DMS 273 treated with DMSO at 0.1 percent for 48 hours (cell line): ENCODE measurements at places on chromosomes 5 and 9.
A peak's percentile ranks its signal among the peaks of the same experiment; 100 is the strongest.

- DNase-seq = no peak
These were observed 17.3 kb downstream of the TTC33 start for GRCh38 chr5:40738502-40738901.

DNA sequence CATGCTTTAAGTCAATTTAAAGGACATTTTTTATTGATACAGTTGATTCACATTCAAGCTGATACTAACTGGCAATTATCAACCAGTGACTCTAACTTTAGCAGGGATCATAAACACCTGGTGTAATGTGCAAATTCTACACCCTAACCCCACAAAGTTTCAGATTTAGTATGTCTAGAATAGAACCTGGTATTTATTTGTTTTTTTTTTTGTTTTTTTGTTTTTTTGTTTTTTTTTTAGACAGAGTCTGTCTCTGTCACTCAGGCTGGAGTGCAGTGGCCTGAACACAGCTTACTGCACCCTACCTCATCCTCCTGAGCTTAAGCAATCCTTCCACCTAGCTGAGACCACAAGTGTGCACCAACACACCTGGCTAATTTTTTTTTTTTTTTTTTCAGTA is 311.2 kb upstream of the SEMA6A start:
- DNase-seq = no peak

- DNase-seq = no peak
These were observed 129.2 kb downstream of the MYO10 start for GRCh38 chr5:16806711-16807546.

DNA sequence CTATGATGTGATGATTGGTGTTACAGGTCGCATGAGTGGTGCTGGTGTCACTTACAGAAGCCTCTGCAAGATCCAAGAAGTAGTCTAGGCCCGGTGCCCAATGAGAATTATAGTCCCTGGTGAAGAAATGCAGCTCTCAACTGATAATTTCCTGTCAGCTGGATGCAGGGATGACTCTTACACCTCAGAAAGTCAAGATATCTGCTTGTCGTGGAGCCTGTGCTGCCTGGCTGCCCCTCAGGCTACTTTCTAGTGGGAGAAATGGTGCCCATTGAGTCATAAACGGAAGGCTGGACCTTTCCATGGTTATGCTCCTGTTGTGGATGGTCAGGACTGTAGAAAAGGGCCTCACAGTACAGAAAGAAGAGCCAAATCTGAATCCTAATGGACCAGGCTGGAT is 46.8 kb upstream of the NXNL2 start:
- no peak for DNase-seq

DNA sequence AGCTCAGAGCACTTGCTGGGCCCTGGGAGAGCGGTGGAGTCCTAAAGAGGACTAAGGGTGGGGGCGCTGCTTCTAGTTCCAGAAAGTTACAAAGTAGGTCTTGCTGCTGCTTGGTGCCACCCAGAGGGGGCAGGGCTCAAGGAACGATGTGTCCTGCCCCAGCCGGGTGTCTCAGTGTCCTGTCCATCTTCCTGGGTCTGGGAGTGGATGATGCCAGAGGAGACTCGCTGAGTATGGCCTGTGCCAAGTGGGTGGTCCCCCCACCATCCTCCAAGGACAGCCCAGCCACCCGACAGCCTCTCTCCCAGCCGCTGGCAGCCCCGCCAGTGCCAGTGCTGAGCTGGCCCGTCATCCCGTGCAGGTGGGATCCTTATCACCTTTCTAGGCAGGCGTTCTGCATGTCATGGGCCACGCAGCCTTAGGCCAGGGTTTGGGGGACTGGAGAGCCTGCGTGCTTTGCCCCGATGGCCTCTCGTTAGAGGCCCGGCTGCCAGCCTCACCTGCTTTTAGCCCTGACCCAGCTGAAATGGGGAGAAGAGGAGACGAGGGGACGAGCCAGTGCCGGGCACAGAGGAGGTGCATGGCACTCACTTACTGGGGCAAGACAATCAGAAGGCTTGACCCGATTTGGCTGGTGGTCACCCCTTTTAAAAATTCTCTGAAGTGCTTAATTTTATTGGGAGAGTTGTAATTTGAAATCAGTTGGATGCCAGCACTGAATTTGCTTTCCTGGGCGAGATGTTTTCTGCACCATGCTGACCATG is 5.6 kb downstream of the WNK2 start:
- DNase-seq = no peak

- no peak for DNase-seq
These were observed 212.2 kb downstream of the CHSY3 start for GRCh38 chr5:130116462-130116861.

DNA sequence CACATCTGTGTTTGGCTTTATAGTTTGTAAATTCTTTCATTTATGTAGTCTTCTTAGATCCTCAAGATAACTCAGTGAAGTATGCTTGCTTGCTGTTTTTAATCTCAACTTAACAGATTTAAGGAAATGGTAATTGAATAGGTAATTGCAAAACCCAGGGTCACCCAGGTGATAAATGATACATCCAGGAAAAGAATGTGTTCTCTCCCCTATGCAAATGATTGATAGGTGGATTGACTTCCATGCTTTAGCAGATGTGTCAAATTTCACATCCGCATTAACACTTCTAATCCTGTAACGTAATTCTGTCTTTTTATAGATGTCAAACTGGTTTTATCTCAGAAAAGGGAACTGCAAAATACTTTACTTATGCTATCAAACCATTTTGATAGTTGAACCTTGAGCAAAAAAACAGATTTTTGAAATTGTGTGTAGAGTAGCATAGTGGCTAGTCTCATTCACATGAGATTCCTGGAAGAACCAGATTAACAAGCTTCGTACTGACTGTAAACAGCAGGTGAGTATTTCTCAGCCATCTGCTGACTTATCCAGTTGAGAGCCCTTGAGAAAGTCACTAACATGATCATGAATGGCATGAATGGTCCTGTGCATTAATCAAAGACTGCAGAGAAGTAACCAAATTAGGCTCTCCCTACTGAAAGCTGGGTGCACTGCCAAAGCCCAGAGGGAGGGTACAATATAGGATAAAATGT is 86.7 kb upstream of the PAM start:
- peak; percentile 85 for DNase-seq

DNA sequence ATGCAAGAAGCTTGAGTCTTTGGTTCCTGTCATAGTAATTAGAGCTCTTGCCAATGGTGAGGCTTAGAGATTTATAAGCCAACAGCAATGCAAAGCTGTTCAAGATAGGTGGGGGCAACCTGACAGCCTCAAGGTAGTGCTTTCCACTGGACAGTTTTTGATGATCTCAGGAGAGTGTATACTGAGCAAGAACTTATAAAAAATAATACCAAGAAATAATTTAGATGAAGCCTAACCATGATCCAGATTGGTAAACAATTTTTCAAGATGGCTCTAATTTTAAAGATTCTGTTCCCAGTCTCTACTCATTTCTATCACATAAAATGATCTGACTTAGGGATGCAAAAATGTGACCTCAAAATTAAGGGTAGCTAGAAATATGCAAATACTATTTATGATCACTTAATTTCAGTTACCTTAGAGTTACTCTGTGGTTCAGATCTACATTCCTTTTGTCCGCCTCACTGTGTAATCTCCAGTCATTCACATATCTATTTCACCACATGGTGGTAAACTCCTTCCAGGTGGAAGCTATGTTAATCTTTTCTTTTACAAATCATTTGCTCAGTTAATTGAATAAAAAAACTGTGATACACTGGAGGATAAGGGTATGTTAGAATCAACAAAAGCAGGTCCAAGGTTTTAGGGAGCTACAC is 1228.0 kb upstream of the C9orf72 start:
- DNase-seq = no peak

- DNase-seq = no peak
These were observed 758.7 kb downstream of the CDH18 start for GRCh38 chr5:19229179-19229835.

DNA sequence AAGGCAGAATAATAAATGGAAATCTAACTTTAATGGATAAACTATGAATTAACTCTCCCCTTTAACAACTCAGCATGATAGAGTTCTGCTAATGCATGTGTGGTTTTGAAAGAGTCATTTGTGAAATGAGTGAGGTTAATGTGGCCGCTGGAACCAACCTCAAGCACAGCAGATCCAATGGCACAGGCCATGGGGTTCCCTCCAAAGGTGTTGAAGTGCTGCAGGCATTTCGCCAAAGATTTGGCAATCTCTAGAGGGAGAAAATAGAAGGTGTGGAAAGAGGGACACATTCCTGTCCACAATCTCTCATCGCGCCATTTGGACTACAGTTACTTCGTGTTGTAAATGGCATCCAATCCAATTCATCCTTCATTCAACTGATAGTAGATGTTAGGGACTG is 35.0 kb downstream of the AGXT2 start:
- no peak for DNase-seq

DNA sequence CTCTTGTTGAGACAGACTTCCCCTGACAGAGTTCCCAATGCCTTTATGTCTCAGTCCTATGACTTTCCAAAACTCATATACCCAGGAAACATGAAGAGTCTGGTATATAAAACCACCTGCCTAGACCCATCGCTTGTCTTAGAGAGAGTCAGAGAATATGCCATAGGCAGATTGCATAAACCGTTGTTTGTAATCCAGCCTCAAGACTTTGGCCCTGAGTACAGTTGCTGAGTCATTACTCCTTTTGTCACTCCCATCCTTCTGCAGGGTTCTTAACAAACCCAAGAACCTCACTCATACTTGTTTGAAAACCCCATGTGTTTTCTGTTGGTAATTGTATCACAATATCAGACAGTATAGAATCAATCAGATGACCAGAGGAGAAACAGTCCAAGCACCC is 616.3 kb downstream of the SLCO4C1 start:
- no peak for DNase-seq

DNA sequence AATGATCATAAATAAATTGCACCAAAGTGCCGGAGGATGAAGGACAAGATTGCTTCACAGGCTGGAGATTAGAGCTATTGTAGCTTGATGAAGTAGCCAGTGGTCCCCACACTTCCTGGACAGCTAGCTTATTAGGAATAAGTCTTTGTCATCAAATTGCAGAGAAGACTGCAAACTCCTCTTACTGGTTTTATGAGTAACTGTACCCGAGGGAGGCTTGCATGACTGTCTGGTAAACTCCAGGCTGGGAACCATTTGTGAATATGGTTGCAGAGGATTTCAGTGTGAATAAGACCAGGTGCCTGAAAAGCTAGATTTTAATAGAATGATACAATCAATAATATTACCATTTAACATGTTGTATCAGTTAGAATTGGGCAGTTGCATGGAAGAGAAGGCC is 36.5 kb upstream of the SEMA5A start:
- no peak for DNase-seq

- DNase-seq = no peak
These were observed 85.2 kb downstream of the ATG10 start for GRCh38 chr5:82057051-82057450.

GRCh38 chr5:54249210-54250028 is 61.0 kb downstream of the ARL15 start:
- no peak for DNase-seq

GRCh38 chr5:169971780-169972179 is 8.5 kb downstream of the INSYN2B start:
- DNase-seq = no peak

- no peak for DNase-seq
These were observed 14.7 kb upstream of the NIPBL start for GRCh38 chr5:36861871-36862270.

GRCh38 chr9:95936579-95937075 is 61.1 kb downstream of the ERCC6L2 start:
- no peak for DNase-seq
